ENCODE measurements at places on chromosomes 4 and X. TPM values are rescaled to one million over a fixed set of nuclear protein-coding genes. Genes with fewer than 3 reads are reported as not detected.
A peak's percentile ranks its signal among the peaks of the same experiment; 100 is the strongest.

GRCh38 chr4:86916392-86916791, 18.4 kb upstream of the AFF1 start:
- H3K27me3 ChIP-seq: no peaks in the 10 kb centered on the region
- no peak overlapping the region for H3K27ac ChIP-seq
- no peak overlapping the region for H3K4me3 ChIP-seq
- peaks cover 5% of the 10 kb centered on the region for H3K4me1 ChIP-seq
- H3K36me3 ChIP-seq: no peaks in the 10 kb centered on the region

DNA sequence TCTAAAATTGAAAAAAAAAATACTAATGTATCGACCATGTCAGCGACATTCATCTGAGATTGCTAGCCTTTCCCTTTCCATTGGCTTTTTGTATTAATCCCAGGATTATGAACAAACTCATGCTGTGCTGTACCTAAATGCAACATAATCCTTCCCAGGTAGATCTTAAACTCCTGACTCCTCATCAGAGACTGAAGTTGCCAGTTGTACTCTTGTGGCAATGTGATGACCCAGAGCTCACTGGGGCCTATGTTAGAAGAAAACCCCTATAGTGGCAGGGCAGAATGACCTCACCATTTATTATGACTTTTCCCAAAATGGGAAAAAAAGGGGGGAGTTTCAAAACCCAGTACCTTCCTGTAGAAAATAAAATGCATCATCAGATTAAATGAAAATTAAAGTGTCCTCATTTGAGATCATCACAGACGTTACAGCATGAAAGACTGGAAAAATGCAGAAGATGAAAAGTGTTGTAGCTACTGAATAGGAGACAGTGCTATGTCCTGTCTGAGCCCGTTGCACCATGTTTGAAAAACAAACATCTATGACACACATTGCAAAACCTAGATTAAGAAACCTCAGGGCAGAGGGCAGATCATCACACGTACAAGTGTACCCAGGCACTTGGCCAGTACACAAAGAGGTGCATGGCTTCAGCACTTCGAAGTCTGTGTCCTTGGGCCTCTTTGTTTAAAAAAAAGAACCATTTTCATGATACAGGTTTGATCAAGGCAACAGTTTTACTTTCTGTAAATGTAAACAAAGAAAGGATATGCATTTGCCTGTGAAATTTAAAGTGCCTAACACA, 6.8 kb upstream of the ACSL4 start:
- H3K36me3 ChIP-seq: no peaks in the 10 kb centered on the region
- peaks cover 4% of the 10 kb centered on the region for H3K4me1 ChIP-seq
- H3K27me3 ChIP-seq: no peaks in the 10 kb centered on the region
- H3K27ac ChIP-seq: no peak overlapping the region

- DNase-seq: no peak
- no peak overlapping the region for H3K4me3 ChIP-seq
- no peak overlapping the region for H3K27ac ChIP-seq
- peaks cover 4% of the 10 kb centered on the region for H3K27me3 ChIP-seq
- H3K36me3 ChIP-seq: no peaks in the 10 kb centered on the region
- H3K4me1 ChIP-seq: no peaks in the 10 kb centered on the region
Observed at GRCh38 chr4:74920704-74921103, 12.2 kb upstream of the PARM1 start.

DNA sequence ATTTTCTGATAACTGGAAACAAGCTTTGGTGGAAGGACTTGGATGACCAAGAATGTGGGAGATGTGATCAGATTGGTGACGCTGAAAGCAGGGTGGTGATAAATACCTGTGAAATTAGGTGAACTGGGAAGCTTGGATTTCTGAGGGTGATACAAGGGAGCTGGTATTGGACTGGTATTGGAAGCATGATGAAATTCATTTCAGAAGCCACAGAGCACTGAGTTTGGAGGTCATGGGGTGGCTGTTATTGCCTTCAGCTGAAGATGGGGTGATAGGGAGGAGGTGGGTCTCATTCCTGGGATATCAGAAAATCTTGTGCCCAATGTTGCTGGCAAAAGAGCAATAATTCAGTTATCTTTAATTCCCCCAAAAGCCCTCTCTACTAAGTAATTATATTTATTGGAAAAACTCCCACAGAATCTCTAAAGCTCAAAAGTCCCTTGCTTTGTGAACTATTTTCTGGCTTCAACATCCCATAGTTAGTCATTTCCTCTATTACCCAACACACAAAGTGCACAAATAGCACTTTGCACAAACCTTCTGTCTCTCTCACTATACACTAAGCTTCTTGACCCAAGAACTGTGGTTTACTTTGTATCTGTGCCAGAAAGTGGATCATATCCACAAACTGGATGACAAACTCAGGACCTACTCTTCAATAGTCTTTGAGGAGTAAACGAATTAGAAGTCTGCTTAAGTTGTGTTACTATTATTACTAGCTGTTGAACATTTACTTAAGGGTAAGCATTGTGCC, 23.1 kb upstream of the CAMK2D start:
- no peaks in the 10 kb centered on the region for H3K27me3 ChIP-seq
- no peaks in the 10 kb centered on the region for H3K36me3 ChIP-seq
- no peak overlapping the region for H3K27ac ChIP-seq
- no peak overlapping the region for H3K4me3 ChIP-seq
- no peak for DNase-seq
- peaks cover 3% of the 10 kb centered on the region for H3K4me1 ChIP-seq

DNA sequence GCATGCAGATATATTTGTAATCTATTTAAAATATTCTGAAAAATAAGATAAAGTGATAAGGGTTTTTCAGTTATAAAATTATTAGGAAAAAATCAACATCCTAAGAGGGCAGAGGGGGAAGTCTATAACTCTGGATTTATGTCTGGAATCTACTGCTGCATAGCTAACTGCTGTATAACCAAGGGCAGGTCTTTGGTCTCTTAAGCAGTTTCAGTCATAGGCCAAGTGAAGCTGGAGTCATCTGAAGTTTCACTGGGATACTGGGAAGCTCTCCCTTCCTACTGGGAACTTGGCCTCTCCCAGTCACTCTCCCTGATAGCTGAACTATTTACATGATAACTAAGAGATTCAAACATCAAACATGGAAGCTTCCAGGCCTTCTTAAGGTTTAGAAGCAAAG, 1409.9 kb upstream of the PCDH7 start:
- no peak overlapping the region for H3K27ac ChIP-seq
- no peak overlapping the region for H3K4me3 ChIP-seq
- no peak for DNase-seq
- H3K27me3 ChIP-seq: no peaks in the 10 kb centered on the region
- no peaks in the 10 kb centered on the region for H3K36me3 ChIP-seq

DNA sequence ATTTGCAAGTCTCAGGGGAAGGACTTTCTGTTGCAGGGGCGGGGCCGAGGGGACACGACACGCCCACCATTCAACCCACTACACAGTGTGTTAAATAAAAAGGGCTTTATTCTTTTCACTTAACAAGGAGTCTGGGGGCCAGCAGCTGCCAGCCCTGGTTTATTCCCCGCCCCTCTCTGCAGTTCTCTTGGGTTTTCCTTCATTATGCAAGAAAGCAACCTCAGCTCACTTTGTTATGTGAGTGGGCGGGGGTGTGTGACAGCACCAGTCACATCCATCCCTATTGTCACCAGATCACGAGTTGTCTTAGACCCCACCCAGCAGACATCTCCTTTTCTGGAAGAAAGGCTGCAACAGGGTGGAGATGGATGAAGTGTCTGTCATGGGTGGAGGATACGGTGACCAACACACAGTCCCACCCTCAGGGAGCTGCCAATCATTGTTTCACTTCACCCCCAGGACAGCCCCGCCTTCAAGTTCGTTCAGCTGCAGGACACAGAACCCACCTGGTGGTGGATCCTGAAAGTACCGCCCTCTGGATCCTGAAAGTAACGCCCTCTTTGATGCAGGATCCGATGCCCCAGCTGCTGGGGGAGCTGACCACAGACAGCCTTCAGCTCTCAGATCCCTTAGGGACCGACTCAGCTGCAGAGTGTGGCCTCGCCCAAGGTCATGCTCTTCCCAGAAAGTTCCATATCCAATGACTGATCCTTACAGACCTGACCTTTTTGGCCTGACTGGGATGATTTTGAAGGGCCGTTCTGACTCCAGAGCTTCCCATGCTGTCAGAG, 79.6 kb downstream of the SMIM20 start:
- H3K4me3 ChIP-seq: no peak overlapping the region
- peak; percentile 11 for DNase-seq
- no peaks in the 10 kb centered on the region for H3K36me3 ChIP-seq
- peaks cover 3% of the 10 kb centered on the region for H3K27me3 ChIP-seq

SSX2B gene
- total RNA-seq: not detected

- no peak for DNase-seq
- no peak overlapping the region for H3K4me3 ChIP-seq
- no peaks in the 10 kb centered on the region for H3K27me3 ChIP-seq
- H3K27ac ChIP-seq: no peak overlapping the region
- peaks cover 43% of the 10 kb centered on the region for H3K36me3 ChIP-seq
Observed at GRCh38 chr4:113730467-113731216, 30.9 kb downstream of the CAMK2D start.

DNA sequence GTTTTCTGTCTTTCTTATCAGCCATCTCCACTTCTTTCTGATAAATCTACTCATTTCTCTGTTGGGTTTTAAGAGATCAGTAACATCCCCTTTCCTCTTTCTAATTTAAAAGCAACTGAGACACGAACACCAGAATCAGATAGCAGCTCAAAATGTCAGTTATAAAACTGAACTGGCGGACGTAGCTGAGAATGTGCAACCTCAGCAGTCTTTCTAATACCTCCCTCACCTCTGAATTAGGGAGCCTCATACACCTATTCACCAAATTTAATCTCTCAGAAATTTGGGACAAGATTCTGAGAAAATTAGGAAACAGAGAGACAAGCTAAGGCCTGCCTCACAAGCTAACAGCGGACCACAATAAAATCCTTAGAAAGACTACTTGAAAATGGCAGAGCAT, 52.0 kb upstream of the ACSL4 start:
- no peaks in the 10 kb centered on the region for H3K27me3 ChIP-seq
- no peak overlapping the region for H3K27ac ChIP-seq
- peaks cover 10% of the 10 kb centered on the region for H3K4me1 ChIP-seq
- no peaks in the 10 kb centered on the region for H3K36me3 ChIP-seq
- no peak for DNase-seq

Data from activated CD4-positive, alpha-beta T cell treated with anti-CD3 and anti-CD28 coated beads, Interleukin-2, amount 10 ng/mL, durations not matched to agents 7 days and 5 days (primary cell).